ENCODE measurements at places on chromosomes 16 and 17.

DNA sequence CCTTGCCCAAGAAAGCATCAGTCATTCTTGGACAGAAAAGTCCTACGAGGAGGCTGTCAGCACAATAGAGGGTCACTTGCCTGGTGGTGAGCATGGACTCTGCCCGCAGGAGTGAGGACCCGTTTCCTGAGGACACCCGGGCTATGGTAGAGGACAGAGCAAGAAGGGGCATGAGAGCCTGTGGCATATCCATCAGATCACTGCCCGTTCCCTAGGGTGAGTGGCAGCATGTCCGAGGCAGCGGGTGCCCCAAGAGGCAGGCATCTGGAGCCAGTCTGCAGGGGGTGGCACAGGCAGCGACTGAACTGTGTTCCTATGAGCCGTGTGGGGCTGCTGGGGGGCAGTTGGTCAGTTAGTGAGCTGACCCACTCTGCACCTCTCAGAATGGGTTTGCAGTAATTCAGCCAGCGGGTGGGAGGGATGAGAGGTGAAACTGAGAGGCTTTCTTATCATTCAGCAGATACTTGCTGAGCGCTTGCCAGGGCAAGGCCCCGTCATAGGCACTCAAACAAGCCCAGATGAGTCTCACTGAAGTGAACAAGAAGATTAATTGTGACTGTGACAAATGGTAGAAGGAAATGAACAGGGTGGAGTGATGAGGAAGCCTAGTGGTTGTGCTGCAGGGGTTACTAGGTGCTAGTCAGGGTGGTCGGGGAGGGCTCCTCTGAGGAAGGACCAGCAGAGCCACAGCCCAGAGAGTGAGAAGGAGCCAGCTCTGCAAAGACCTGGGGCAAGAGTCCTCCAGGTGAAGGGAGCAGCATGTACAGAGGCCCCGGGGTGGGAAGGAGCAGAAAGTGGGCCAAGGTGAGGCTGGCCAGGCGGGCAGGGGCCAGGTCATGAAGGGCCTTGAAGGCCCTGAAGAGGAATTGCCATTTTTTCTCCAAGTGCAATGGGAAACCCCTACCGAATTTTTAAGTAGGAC is 87.9 kb downstream of the CLEC16A start:
- peak; percentile 75 for DNase-seq

DNA sequence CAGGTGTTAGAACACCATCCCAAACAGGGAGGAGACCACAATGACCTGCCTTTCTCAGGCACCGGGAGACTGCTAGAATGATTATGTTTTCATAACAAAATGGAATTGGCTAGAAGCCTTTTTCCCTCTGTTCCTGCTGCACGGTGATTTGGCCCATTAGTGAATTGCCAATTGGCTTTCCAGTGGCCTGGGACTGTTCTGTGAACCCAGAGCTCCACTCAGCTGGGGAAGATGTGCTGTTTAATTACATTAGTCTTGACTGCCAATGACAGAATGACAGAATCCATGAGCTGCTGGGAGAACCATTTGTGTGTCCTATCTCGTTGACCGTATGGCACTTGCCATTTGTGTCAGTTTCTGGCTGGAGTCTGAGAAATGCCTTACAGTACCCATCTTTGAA is 242.9 kb downstream of the CDH11 start:
- DNase-seq = no peak

DNA sequence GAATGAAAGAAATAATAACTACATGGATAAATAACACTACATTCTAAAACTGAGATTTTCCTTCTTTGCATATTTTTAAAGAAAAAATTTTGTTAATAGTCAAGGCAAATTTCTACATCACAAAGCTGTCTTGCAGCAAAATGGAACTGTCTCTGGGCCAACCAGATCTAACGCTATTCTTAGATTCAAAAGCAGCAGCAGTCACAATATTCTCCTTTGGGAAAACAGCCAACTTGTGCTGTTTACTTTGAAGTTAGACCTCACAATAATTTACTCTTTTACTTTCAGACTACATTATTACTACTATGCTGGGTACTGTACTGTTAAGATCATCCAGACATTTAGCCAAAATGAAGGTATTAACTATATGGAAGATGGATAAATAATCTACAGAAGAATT is 189.1 kb downstream of the CEP112 start:
- DNase-seq = no peak

DNA sequence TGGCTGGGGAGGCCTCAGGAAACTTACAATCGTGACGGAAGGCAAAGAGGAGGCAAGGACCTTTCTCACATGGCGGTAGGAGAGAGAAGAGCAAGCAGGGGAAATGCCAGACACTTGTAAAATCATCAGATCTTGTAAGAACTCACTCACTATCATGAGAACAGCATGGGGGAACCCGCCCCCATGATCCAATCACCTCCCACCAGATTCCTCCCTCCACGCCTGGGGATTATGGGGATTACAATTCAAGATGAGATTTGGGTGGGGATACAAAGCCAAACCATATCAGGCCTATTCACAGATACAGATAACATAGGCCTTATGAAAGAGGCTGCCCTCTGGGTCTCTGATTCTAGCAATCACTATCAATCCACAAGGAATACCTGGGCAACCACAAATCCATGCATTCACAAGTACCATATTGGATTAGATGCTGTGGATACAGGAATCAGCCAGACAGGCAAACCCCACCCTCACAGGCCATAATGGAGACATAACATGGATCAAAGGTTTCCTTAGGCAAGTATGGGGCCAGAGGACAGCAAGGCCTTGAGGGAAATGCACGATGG is 284.9 kb downstream of the SOX9 start:
- DNase-seq = no peak

DNA sequence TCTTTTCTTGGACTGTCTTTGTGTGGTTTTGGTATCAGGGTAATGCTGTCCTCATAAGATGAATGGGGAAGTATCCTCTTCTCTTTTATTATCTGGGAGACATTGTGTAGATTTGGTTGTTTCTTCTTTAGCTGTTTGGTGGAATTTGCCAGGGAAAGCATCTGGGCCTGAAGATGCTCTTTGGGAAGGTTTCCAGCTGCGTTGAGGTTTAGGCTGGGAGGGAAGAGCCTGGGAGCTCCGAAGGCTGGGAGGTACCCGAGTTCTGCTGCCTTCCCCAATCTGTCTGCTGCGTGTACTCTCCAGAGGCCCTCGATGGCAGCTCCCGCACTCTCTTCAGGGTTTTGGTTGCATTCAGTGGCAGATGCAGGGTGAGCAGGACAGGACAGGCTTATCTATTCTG is 25.6 kb upstream of the CRISPLD2 start:
- DNase-seq = peak; percentile 15

GRCh38 chr17:17807440-17807839 is 29.3 kb downstream of the SREBF1 start:
- DNase-seq = no peak

- DNase-seq = no peak
These were observed 10.8 kb downstream of the CASKIN2 start for GRCh38 chr17:75504347-75505151.

GRCh38 chr16:2739625-2740430 is 12.6 kb upstream of the SRRM2 start:
- DNase-seq = no peak

GRCh38 chr17:66713533-66714042 is 121.3 kb upstream of the CACNG5 start:
- no peak for DNase-seq

- DNase-seq = peak; percentile 38
These were observed 116.1 kb downstream of the METRNL start for GRCh38 chr17:83195330-83196023.

- no peak for DNase-seq
These were observed 3.9 kb downstream of the TSPOAP1 start for GRCh38 chr17:58324409-58325288.

DNA sequence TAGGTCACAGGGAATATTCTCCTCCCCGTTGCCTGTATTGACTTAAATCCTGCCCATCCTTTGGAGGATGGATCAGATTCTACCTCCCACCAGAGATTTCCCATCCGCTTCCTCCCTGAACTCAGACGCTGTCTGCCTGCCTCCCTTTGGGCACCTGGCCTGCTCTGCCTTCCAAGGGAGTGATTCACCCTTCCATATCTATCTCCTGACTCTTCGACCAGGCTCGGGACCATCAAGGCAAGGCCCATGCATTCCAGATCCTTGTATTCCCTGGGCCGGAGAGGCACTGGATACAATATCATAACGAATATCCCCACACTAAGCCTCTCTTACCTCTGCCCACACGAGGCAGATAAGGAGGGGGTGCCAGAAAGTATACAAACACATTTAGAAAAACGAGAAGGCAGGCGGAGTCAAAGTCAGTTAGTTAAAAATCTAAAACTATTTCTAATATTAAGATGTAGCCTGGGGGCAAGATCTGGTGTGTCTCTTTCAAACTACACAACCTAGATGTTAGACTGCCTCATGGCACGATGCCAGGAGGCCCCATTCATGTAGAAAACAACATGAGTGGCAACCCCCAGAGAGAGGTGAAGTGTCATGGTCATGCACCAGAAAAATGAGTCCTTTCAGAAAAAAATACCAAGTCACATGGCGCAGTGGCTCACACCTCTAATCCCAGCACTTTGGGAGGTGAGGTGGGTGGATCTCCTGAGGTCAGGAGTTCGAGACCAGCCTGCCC is 9.2 kb downstream of the PMP22 start:
- DNase-seq = no peak

GRCh38 chr17:57274162-57274561 is 17.8 kb downstream of the MSI2 start:
- DNase-seq = no peak

- DNase-seq = no peak
These were observed 142.7 kb downstream of the PITPNC1 start for GRCh38 chr17:67519801-67520251.

DNA sequence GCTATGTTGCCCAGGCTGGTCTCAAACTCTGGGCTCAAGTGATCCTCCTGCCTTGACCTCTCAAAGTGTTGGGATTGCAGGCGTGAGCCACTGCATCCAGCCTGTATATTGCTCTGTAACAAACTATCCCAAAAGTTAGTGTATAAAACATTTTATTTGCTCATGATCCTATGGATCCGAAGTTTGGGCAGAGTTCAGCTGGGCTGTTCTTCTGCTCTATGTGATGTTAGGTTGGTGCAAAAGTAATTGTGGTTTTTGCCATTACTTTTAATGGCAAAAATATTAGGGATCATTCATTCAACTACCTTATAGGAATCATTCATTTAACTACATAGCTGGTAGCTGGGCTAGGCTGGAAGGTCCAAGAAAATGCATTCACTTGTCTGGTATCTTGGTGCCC is 12.8 kb upstream of the WFIKKN2 start:
- DNase-seq = no peak

DNA sequence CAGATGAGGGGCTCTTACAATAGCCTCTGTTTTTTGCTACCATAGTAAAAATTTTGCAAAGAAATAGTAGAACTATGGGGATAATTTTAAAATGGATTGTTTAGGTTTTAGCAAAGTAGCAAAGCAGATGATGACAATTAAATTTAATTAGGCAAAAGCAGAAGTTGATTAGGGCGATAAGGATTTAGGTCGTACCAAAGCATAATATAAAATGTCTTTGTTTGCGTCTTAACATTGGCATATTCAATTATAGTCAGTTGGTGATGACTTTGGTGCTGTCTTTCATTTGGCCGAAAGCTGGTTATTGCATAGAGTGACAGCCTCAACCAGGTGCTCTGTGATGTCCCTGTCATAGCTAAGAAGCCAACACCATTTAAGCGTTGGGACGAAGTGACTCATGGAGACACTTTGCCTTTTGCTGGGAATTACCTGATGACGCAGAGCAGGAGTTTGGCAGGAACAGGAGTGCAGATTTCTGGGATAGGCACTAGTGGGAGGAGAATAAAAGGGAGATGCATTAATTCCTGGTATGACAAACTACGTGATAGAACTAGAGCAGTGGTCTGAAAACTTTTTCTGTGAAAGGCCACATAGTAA is 38.3 kb downstream of the MAP2K6 start:
- DNase-seq = no peak

DNA sequence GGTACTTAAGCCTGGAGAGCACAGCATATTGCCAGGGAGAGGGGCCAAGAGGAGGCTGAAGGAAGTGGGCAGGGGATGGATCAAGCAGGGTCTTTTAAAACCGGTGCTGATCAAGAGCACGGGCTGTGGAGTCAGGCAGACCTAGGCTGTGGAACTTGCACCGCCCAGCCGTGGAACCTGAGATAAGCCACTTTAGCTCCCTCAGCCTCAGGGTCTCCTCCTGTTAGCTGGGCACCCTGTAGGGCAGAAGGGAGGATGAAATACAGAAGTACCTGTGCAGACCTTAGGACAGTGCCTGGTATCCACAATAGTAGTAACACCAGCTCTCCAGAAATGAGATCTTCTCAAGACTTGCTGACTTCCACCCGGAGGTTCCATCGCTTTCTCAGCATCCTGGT is 9.3 kb downstream of the ODAD4 start:
- DNase-seq = no peak
